ENCODE measurements at places on chromosomes 2 and 18. TPM values are rescaled to one million over a fixed set of nuclear protein-coding genes. Genes with fewer than 3 reads are reported as not detected.
A peak's percentile ranks its signal among the peaks of the same experiment; 100 is the strongest.

DNA sequence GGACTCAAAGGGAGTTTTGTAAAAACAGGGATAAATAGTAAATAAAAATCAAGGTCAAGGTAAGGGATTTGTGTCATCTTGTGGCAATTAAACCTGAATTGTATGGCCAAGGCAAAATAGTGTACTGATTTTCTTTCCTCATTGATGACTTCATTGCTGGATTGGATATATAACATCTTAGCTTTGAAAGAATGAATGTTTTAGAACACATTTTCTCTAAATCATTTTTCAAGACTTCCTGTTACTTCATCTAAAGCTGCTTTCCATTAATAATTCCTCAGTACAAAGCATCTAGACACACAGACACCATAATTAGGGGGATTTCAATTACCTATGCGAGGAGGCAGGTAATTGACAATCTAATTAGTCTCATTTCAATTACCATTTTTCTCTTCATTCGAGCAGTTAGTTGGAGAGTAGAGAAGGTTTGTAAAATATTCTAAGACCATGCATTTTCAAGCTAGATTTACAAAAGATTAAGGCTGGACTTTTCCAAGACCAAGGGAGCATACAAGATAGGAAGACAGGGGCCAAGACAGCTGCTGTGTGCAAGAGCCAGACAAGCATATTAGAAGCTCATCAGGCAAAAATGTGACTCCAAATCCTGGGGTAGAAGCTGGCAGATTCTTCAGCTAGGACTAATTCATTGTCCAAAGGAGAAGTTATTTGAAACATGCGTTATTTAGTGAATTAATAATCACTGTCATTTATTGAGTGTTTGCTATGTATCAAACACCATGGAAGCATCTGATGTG is 253.6 kb downstream of the EPHA4 start:
- H3K27me3 ChIP-seq: no peaks in the 10 kb centered on the region
- DNase-seq: no peak
- no peaks in the 10 kb centered on the region for H3K36me3 ChIP-seq
- no peak overlapping the region for H3K27ac ChIP-seq
- no peak overlapping the region for H3K4me3 ChIP-seq

GRCh38 chr2:60553495-60554073 is at the start of gene BCL11A:
Gene BCL11A, minus strand, starts transcription at chr2:60553654. Its CDS starts 384 bp downstream, at chr2:60553270.
- H3K4me3 ChIP-seq: peak within 1 kb of the TSS; percentile 88
- H3K27ac ChIP-seq: peak within 1 kb of the TSS; percentile 90
- H3K27me3 ChIP-seq: no peaks in the 10 kb centered on the region
- DNase-seq: peak; percentile 85
- no peaks in the 10 kb centered on the region for H3K36me3 ChIP-seq

GRCh38 chr2:99688699-99689098 is 198.9 kb upstream of the REV1 start:
- peaks cover 49% of the 10 kb centered on the region for H3K36me3 ChIP-seq
- H3K4me1 ChIP-seq: no peaks in the 10 kb centered on the region
- no peak overlapping the region for H3K4me3 ChIP-seq
- H3K27me3 ChIP-seq: no peaks in the 10 kb centered on the region
- no peak for DNase-seq

The AQP12A gene
- total RNA-seq: not detected

GRCh38 chr2:128169497-128169896 is 78.5 kb downstream of the UGGT1 start:
- no peaks in the 10 kb centered on the region for H3K27me3 ChIP-seq
- H3K36me3 ChIP-seq: peaks cover 7% of the 10 kb centered on the region
- no peak overlapping the region for H3K27ac ChIP-seq
- no peak overlapping the region for H3K4me3 ChIP-seq

The MAP3K20 gene
- total RNA-seq: 9.1 TPM

The MC2R gene
- not detected for total RNA-seq

DNA sequence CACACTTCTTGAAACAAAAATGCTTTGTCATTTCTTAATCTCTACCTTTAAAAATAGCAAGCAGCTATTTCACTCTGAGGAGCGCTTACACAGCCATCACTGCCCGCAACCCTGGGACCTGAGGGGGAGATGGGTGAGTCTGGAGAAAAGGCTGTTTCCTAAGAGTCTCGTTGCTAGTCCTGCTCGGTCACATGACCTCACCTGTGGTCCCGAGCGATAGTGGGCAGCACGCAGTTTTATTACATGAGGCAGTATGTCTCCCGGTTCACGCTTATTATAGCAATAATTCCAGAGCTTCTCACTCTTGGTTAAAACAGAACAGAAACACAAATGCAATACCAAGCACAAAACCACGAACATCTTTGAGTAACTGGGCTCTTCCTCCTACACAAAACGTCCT is 105.3 kb downstream of the ZNF516 start:
- no peak overlapping the region for H3K4me3 ChIP-seq
- H3K27me3 ChIP-seq: no peaks in the 10 kb centered on the region
- H3K27ac ChIP-seq: no peak overlapping the region
- DNase-seq: no peak
- peaks cover 13% of the 10 kb centered on the region for H3K4me1 ChIP-seq

- no peaks in the 10 kb centered on the region for H3K4me1 ChIP-seq
- DNase-seq: no peak
Measured at GRCh38 chr2:144825331-144826020, 305.6 kb upstream of the ZEB2 start.

The CCDC141 gene
- total RNA-seq: 47.5 TPM

- H3K36me3 ChIP-seq: no peaks in the 10 kb centered on the region
- no peaks in the 10 kb centered on the region for H3K4me1 ChIP-seq
- no peak overlapping the region for H3K27ac ChIP-seq
- DNase-seq: no peak
- no peak overlapping the region for H3K4me3 ChIP-seq
Measured at GRCh38 chr18:28411806-28412205, 234.9 kb upstream of the CDH2 start.

GRCh38 chr2:111007757-111008688 is 112.7 kb upstream of the BCL2L11 start:
- H3K4me3 ChIP-seq: no peak overlapping the region
- no peaks in the 10 kb centered on the region for H3K4me1 ChIP-seq
- no peaks in the 10 kb centered on the region for H3K27me3 ChIP-seq
- no peak for DNase-seq
- H3K27ac ChIP-seq: no peak overlapping the region

- no peaks in the 10 kb centered on the region for H3K36me3 ChIP-seq
- H3K4me1 ChIP-seq: no peaks in the 10 kb centered on the region
- H3K27me3 ChIP-seq: no peaks in the 10 kb centered on the region
- no peak for DNase-seq
- H3K4me3 ChIP-seq: no peak overlapping the region
Measured at GRCh38 chr2:214139630-214140284, 271.1 kb upstream of the VWC2L start.

The YWHAQ gene
- total RNA-seq: 126 TPM

DNA sequence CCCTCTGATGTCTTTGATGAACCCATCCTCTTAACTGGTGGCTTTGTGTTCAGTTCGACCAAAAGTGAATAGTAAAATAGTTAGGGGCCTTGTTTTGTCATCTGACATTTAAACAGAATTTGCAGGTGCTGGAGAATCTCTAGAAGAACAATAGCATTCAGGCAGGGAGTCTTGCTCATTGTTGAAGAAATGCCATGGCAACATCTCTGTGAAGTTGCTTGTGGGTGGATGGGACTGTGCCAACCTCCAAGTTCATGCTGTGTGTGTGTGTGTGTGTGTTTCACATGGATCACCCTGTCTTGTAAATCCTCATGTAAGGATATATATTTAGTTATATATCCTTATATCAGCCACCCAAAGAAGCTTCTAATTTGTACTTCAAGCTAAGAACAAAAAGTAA is 66.7 kb downstream of the SKA1 start:
- no peaks in the 10 kb centered on the region for H3K27me3 ChIP-seq
- no peaks in the 10 kb centered on the region for H3K36me3 ChIP-seq
- DNase-seq: no peak
- H3K4me1 ChIP-seq: no peaks in the 10 kb centered on the region
- H3K27ac ChIP-seq: no peak overlapping the region
- H3K4me3 ChIP-seq: no peak overlapping the region

GRCh38 chr2:127425540-127426490 is 7.6 kb downstream of the PROC start:
- H3K27me3 ChIP-seq: no peaks in the 10 kb centered on the region
- peaks cover 16% of the 10 kb centered on the region for H3K4me1 ChIP-seq
- H3K27ac ChIP-seq: no peak overlapping the region
- DNase-seq: no peak
- no peaks in the 10 kb centered on the region for H3K36me3 ChIP-seq

- H3K4me3 ChIP-seq: no peak overlapping the region
- H3K27me3 ChIP-seq: no peaks in the 10 kb centered on the region
- DNase-seq: no peak
- H3K4me1 ChIP-seq: no peaks in the 10 kb centered on the region
- no peaks in the 10 kb centered on the region for H3K36me3 ChIP-seq
Measured at GRCh38 chr2:119468154-119468955, 36.7 kb downstream of the TMEM37 start.

The SCLY gene
- total RNA-seq: 36.6 TPM

The AQP12B gene
- total RNA-seq: not detected

The DSC2 gene
- total RNA-seq: not detected

The SPC25 gene
- total RNA-seq: 0.22 TPM

DNA sequence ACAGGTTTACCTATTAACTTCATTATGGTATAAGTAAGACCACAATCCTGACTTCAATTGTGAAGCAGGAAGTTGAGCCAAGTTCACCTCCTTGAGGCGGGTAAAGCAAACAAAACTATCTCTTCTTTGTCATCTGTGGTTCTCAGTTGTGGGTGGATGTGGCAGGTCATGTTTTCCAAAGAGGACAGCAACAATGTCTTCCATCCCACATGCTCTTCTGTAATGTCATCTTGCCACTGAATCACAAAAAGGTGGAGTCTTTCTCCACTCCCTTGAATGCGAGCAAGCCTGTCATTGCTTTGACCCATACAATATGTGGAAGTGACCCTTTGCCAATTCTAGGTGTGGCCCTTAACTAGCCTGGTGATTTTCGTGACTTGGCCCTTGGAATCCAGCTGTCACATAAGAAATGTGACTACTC is 98.7 kb downstream of the GRB14 start:
- no peak overlapping the region for H3K27ac ChIP-seq
- no peaks in the 10 kb centered on the region for H3K27me3 ChIP-seq
- no peak for DNase-seq
- no peaks in the 10 kb centered on the region for H3K36me3 ChIP-seq
- no peaks in the 10 kb centered on the region for H3K4me1 ChIP-seq
